ENCODE measurements at places on chromosomes 2 and 18.

GRCh38 chr2:223585666-223586065, 16.5 kb downstream of the SCG2 start:
- no peak for DNase-seq

DNA sequence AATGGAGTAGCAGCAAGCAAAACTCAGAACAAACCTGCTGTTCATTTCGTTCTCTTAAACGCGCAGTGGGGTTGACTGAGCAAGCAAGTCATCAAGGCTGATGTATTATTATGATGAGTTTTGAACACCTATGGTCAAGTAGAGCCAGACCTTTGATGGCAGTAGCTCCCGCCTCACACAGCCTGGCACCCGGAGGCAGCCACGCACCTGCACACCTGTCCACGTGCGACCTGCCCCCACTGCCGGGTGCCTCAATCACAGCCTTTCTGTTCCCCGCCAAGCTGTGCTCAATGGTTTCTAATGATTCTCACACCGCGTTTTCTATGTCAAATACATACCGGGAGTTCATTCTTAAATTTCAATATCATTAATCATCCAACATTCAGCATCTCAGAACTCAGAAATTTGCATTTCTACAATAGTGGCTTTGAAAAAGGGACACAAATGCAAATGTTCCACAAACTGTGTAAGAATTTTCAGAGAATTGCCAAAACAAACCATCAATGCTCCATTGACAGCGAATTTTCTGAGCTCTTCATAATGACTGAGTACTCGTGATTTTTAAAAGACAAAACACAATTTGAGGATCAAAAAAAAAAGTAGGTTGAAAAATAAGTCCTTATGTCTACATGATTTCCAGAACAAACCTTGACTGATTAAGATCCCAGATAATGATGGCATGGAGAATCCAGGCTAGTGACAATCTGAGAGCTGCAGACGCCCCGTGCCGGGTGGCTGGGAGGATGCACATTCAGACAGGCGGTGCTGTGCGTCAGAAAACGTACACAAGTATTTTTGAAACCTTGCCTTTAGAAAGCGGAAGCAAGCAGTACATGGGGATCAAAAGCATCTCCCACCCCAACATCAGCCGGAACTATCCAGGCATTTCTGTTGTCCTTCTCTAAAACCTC, 56.6 kb downstream of the HDAC4 start:
- no peak for DNase-seq

DNA sequence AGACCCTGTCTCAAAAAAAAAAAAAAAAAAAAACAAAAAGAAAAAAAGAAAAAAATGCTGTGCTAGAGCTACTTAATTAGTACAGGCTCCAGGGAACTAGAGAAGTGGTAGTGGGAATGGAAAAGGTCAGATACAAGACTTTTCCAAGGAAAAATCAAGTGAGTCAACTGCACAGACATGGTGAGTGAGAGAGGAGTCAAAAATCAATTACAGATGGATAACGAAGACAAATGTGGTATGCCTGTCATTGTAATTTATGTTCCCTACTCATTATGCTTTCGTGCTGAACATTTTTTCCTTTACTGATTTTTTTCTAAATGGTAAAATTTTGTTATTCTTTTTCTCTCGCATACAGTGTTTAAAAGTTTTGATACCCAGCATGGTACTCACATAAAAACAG, 111.5 kb downstream of the MDH1 start:
- no peak for DNase-seq

GRCh38 chr18:34771958-34772357, 61.9 kb downstream of the DTNA start:
- DNase-seq: no peak

DNA sequence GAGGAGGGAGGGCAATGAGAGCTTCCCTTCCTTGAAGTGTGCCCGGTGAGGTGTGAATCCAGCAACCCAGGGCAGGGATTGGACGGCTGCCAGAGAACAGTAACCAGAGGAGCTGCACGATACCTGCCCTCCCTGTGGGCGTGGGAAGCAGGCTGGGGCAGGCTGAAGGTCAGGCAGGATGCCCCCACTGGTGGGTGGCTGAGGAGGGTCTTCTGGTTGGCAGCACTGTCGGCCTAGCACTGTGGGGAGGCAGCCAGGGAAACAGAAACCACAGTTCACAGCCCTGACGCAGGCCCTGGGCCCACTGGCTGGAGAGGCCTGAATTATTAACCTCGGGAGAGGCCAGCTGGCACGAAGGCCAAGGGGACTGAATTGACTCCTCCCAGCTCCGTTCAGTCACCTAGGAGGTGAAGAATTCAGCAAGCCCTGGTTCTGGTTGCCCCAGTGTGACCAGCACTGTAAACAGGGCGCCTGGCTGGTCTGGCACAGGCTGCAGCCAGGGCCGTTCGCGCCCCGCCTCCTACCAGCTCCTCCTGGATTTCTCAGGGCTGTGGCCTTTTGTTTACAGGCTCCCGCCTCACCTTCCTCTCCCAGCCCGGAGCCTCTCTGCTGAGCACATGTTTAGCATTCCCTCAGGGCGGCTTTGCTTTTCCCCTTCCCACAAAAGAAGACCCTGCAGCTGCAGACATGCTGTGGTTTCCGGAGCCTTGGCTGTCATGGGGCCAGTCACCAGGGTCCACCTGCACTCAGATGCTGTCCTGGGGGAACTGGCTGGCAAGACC, 97.8 kb downstream of the B3GNT2 start:
- DNase-seq: no peak

- no peak for DNase-seq
These were observed 56.1 kb downstream of the SLC35F5 start for GRCh38 chr2:113700186-113700841.

GRCh38 chr2:1727796-1728474, 16.4 kb downstream of the PXDN start:
- no peak for DNase-seq

All from stimulated activated CD4-positive, alpha-beta T cell treated with anti-CD3 and anti-CD28 coated beads, Interleukin-15, amount 100 ng/mL, for 48 hours (primary cell).